ENCODE measurements at places on chromosomes 3 and 15.
A peak's percentile ranks its signal among the peaks of the same experiment; 100 is the strongest.

DNA sequence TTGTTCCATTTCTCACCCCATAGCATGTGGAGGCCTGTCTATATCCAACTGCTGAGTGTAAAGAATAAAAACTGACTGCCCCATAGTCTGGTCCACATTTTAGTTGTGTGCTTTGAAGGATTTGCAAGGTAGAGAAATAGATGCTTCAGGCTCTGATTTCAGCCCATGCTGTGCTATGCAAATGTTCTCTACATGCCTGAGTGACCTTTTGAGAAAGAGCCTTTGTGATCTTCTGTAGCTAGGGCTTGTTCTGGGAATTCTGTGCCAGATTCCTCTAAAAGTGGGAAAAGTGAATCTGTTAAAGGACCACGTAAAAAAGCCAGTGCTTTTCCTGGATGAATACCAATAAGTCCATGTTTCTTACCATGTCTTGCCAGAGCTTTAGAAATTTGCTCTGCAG lies 5.2 kb downstream of the KCTD6 start:
- DNase-seq = no peak

GRCh38 chr3:8529738-8530525 lies 28.3 kb downstream of the LMCD1 start:
- DNase-seq = no peak

GRCh38 chr3:59480486-59480995 lies 430.7 kb upstream of the CFAP20DC start:
- no peak for DNase-seq

GRCh38 chr3:10666621-10667020 lies 149.4 kb upstream of the SLC6A11 start:
- peak; percentile 40 for DNase-seq

GRCh38 chr3:125316246-125316645 lies 58.9 kb downstream of the ZNF148 start:
- DNase-seq = no peak

- no peak for DNase-seq
Measured at GRCh38 chr15:46307746-46308145, 672.9 kb downstream of the SQOR start.

DNA sequence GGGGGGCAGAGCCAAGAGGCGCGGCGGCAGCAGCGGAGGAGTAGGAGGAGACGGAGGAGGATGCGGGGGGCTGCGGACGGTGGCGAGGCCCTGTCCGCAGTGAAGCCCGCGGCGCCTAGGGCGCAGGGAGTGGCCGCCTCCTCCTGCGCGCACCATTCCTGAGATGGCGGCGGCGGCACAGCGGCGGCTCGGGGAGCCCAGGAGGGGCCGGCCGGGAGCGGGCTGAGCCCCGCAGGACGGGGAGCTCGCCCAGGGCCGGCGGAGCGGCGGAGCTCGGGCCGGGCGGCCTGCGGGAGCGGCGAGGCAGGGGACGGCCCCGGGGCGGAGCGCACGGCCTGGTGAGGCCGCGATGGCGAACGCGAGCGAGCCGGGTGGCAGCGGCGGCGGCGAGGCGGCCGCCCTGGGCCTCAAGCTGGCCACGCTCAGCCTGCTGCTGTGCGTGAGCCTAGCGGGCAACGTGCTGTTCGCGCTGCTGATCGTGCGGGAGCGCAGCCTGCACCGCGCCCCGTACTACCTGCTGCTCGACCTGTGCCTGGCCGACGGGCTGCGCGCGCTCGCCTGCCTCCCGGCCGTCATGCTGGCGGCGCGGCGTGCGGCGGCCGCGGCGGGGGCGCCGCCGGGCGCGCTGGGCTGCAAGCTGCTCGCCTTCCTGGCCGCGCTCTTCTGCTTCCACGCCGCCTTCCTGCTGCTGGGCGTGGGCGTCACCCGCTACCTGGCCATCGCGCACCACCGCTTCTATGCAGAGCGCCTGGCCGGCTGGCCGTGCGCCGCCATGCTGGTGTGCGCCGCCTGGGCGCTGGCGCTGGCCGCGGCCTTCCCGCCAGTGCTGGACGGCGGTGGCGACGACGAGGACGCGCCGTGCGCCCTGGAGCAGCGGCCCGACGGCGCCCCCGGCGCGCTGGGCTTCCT lies at the start of gene GPR27:
TSS of gene GPR27 (plus strand) at position 155 of the 909 bp plus-strand sequence. CDS start at position 350, 195 bp downstream.
- peak; percentile 38 for DNase-seq

- no peak for DNase-seq
Measured at GRCh38 chr3:183274609-183275008, 21.6 kb downstream of the B3GNT5 start.

- DNase-seq = peak; percentile 24
Measured at GRCh38 chr3:170585008-170585936, 603 bp downstream of the SLC7A14 start.

Measured in amygdala (tissue), 56 donors.